Type B pancreatic cell (in vitro differentiated cells): ENCODE measurements at places on chromosomes 4 and X.

DNA sequence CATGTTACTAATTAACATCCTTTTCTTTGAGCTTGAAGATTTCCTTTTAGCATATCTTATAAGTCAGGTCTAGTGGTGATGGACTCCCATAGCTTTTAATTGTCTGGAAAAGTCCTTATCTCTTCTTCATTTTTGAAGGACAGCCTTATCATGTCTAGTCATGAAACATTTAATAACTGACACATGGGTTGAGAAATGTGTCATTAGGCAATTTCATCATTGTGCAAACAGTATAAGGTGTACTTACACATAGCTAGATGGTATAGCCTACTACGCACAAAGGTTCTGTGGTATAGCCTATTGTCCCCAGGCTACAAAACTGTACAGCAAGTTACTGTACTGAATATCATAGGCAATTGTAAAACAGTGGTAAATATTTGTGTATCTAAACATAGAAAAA is 34.5 kb upstream of the ALG13 start:
- H3K36me3 ChIP-seq: no peaks in the 10 kb centered on the region
- H3K27me3 ChIP-seq: no peaks in the 10 kb centered on the region
- DNase-seq: no peak
- no peak overlapping the region for H3K27ac ChIP-seq
- H3K4me1 ChIP-seq: no peaks in the 10 kb centered on the region
- no peak overlapping the region for H3K4me3 ChIP-seq

DNA sequence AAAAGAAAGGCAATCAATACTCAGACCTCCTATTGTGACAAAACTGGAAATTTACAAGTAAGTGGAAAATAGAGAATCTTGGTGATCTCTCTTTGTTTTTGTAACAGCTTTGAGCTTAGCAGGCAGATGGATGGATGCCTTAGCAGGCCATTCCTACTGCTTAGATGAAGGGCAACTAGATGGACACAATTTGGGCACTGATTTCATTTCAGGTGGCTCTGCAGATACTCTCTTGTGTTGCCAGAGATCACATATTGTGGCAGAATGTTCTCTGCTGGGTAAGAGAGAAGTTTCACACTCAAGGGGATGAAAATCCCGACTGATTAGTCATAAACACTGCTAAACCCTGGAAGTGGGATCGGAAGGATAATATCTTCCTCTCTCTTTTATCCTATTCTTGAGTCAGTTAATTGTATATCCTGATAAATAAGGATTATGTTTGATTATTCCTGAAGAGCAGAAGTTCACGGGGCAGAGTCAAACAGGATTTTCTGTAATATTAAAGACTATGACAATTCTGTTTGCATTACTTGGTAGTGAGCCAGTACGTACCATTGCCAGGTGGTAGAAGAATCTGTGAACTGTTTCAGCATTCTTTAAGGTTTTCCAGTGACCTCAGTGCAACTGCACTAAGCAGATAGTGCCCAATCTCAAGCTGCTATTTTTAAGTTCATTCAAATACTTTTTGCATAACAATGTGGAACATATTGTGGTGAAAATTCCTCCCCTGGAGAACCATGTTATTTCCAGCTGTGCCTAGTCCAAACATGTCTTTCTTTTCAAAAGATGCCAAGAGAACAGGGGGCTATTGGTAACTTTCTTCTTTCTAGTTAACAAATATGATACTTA is 974.3 kb downstream of the FSTL5 start:
- no peak overlapping the region for H3K4me3 ChIP-seq
- no peaks in the 10 kb centered on the region for H3K36me3 ChIP-seq
- no peaks in the 10 kb centered on the region for H3K27me3 ChIP-seq

- no peaks in the 10 kb centered on the region for H3K27me3 ChIP-seq
- no peak overlapping the region for H3K4me3 ChIP-seq
- no peaks in the 10 kb centered on the region for H3K4me1 ChIP-seq
- no peak for DNase-seq
- H3K36me3 ChIP-seq: no peaks in the 10 kb centered on the region
These were observed 290.3 kb downstream of the LDB2 start for GRCh38 chr4:16608123-16608522.

DNA sequence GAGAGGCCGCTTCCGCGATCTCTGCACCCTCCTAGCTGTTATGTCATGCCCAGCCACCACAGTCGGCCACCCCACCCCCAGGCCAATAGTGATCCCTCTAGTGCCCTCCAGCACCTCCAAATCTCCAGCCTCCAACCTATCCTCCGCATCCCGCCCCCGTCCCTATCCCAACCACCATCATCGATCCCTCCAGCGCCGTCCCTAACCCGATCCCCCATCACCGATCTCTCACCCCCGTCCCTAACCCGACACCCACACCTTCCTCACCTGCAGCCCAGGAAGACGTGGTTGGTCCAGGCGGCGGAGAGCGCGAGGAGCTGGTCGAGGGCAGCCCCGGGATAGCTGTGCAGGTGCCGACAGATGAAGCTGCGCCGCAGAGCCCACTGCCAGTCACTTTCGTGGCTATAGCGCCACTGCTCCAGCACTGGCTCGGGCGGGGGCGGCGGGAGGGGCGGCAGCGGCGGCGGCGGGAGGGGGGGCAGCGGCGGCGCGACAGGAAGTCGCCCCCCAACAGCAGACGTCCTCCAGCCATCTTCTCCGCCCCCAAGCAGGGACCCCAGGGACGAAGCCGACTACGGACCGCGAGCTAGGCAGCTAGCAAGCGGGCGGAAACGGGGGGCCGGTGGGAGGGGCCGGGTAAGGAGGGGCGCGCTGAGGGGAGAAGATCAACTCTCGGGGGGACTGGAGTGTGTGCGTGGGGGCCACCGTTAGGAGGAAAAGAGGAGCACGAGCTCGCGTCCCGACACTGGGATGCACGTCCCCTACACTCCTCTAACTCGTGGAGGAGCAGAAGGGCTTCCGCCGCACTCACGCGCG is 552 bp downstream of the NKRF start:
- H3K36me3 ChIP-seq: peaks cover 4% of the 10 kb centered on the region
- H3K4me3 ChIP-seq: peak overlapping the region; percentile 96
- peak overlapping the region; percentile 93 for H3K27ac ChIP-seq
- H3K27me3 ChIP-seq: no peaks in the 10 kb centered on the region
- peaks cover 8% of the 10 kb centered on the region for H3K4me1 ChIP-seq

GRCh38 chr4:81471298-81471587 is 464 bp downstream of the RASGEF1B start:
- DNase-seq: no peak
- peaks cover 26% of the 10 kb centered on the region for H3K27me3 ChIP-seq
- peaks cover 25% of the 10 kb centered on the region for H3K4me1 ChIP-seq
- H3K27ac ChIP-seq: peak overlapping the region; percentile 86
- no peaks in the 10 kb centered on the region for H3K36me3 ChIP-seq
- H3K4me3 ChIP-seq: peak overlapping the region; percentile 93

GRCh38 chr4:40401631-40402030 is 66.5 kb downstream of the CHRNA9 start:
- peaks cover 4% of the 10 kb centered on the region for H3K36me3 ChIP-seq
- DNase-seq: no peak
- H3K27ac ChIP-seq: no peak overlapping the region
- no peak overlapping the region for H3K4me3 ChIP-seq
- H3K27me3 ChIP-seq: no peaks in the 10 kb centered on the region

GRCh38 chr4:185881430-185881829 is 69.4 kb upstream of the SORBS2 start:
- DNase-seq: no peak
- H3K27me3 ChIP-seq: no peaks in the 10 kb centered on the region
- H3K4me1 ChIP-seq: peaks cover 5% of the 10 kb centered on the region

GRCh38 chrX:9627922-9628321 is 137.7 kb downstream of the GPR143 start:
- H3K36me3 ChIP-seq: no peaks in the 10 kb centered on the region
- H3K4me3 ChIP-seq: no peak overlapping the region
- no peaks in the 10 kb centered on the region for H3K27me3 ChIP-seq
- H3K27ac ChIP-seq: no peak overlapping the region
- H3K4me1 ChIP-seq: no peaks in the 10 kb centered on the region

DNA sequence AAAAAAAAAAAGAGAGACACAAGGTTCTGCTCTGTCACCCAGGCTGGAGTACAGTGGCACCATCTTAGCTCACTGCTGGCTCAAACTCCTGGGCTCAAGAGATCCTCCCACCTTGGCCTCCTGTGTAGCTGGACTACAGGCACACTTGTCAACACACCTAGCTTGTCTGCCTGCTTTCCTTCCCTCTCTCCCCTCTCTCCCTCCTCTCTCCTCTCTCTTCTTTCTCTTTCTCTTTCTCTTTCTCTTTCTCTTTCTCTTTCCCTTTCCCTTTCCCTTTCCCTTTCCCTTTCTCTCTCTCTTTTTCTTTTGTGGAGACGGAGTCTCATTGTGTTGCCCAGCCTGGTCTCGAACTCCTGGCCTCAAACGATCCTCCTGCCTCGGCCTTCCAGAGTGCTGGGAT is 132.1 kb downstream of the DIPK2B start:
- no peak for DNase-seq
- H3K4me1 ChIP-seq: no peaks in the 10 kb centered on the region
- no peak overlapping the region for H3K27ac ChIP-seq
- H3K36me3 ChIP-seq: peaks cover 13% of the 10 kb centered on the region
- H3K27me3 ChIP-seq: no peaks in the 10 kb centered on the region
- no peak overlapping the region for H3K4me3 ChIP-seq

GRCh38 chr4:121457278-121457875 is 76.6 kb upstream of the QRFPR start:
- peaks cover 14% of the 10 kb centered on the region for H3K4me1 ChIP-seq
- no peak overlapping the region for H3K4me3 ChIP-seq
- no peak for DNase-seq
- peaks cover 19% of the 10 kb centered on the region for H3K27me3 ChIP-seq

DNA sequence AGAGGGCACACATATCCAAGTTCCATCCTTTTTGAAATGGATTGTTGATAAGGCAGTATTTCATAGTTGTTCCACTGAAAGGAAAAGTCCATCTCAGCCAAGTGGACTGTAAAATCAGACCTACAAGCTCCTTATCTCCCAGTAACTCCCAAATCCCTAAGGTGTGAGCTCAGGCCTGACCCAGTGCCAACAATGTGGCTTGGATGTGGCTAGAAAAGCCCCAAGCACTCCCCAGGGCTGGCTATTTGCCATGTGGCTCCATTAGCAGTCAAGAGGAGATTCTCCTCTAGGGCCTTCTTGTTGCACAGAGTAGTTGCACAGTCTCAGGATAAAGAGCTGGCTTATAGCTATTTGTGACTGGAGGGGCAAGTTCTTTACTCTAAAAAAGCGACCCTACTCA is 25.0 kb upstream of the DGKK start:
- H3K27ac ChIP-seq: no peak overlapping the region
- DNase-seq: no peak
- no peaks in the 10 kb centered on the region for H3K27me3 ChIP-seq

GRCh38 chr4:146292508-146292907 is 78.2 kb downstream of the REELD1 start:
- H3K4me1 ChIP-seq: no peaks in the 10 kb centered on the region
- no peak for DNase-seq
- H3K36me3 ChIP-seq: no peaks in the 10 kb centered on the region
- H3K27me3 ChIP-seq: no peaks in the 10 kb centered on the region

DNA sequence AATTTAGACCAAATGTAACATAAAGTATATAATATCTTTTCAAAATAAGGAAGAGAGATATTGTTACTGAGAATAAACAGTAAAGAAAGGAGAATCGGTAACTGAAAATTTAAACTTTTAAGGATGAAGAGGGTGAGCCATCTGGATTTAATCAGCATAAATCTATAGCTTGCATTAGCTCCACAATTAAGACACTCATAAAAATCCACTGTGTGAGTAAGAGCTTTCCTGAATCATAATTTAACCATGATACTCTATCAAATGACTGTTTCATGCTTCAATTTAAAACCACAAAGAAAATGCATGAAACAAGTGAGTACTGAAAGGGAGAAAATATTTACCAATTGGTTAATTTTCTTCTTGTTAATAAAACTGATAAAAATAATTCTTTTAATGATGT is 951.5 kb upstream of the SLIT2 start:
- H3K36me3 ChIP-seq: no peaks in the 10 kb centered on the region
- H3K4me1 ChIP-seq: no peaks in the 10 kb centered on the region
- no peak overlapping the region for H3K4me3 ChIP-seq
- H3K27me3 ChIP-seq: no peaks in the 10 kb centered on the region
- no peak for DNase-seq
- H3K27ac ChIP-seq: no peak overlapping the region

GRCh38 chr4:2060611-2061185 is 1.6 kb downstream of the NAT8L start:
- no peaks in the 10 kb centered on the region for H3K36me3 ChIP-seq
- peaks cover 23% of the 10 kb centered on the region for H3K27me3 ChIP-seq
- DNase-seq: no peak
- no peaks in the 10 kb centered on the region for H3K4me1 ChIP-seq
- peak overlapping the region; percentile 76 for H3K4me3 ChIP-seq

GRCh38 chr4:153777421-153777820 is 11.5 kb downstream of the SFRP2 start:
- H3K36me3 ChIP-seq: no peaks in the 10 kb centered on the region
- peaks cover 2% of the 10 kb centered on the region for H3K27me3 ChIP-seq
- DNase-seq: no peak
- H3K4me3 ChIP-seq: no peak overlapping the region
- no peak overlapping the region for H3K27ac ChIP-seq
- H3K4me1 ChIP-seq: peaks cover 13% of the 10 kb centered on the region

GRCh38 chr4:159787901-159788300 is 685.0 kb downstream of the RAPGEF2 start:
- DNase-seq: no peak
- no peak overlapping the region for H3K27ac ChIP-seq
- no peaks in the 10 kb centered on the region for H3K36me3 ChIP-seq

DNA sequence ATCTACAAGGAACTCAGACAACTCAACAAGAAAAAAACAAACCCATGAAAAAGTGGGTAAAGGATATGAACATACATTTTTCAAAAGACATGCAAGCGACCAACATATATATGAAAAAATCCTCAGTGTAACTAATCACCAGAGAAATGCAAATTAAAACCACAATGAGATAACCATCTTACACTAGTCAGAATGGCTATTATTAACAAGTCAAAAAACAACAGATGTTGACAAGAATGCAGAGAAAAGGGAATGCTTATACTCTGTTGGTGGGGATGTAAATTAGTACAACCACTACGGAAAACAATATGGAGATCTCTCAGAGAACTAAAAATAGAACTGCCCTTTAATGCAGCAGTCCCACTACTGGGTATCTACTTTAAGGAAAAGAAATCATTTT is 12.1 kb downstream of the NIPAL1 start:
- peaks cover 21% of the 10 kb centered on the region for H3K36me3 ChIP-seq
- H3K27ac ChIP-seq: no peak overlapping the region
- DNase-seq: no peak
- peaks cover 4% of the 10 kb centered on the region for H3K4me1 ChIP-seq

DNA sequence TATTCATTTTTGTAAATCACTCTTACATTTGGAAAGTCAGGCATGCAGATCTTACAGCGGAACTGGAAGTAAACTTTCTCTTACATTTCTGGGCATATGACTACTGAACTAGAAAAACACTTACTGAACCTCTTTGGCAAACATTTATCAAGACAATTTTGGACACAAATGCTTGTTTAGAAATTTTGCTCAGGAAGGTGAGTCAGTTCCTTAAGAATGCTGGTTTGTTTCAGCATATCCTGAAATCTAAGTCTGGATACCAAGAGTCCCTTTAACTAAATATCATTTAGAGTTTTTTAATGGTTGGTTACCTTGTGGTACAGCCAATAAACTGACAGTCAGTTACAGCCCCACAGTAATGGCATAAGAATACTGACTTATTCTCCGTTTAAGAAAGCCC is 15.0 kb downstream of the SHISA3 start:
- H3K27ac ChIP-seq: no peak overlapping the region
- no peaks in the 10 kb centered on the region for H3K36me3 ChIP-seq
- H3K4me1 ChIP-seq: peaks cover 4% of the 10 kb centered on the region
